ENCODE measurements at places on chromosomes 11 and 22. TPM values are rescaled to one million over a fixed set of nuclear protein-coding genes. Genes with fewer than 3 reads are reported as not detected.

- no peak for DNase-seq
These were observed 25.9 kb downstream of the SCUBE1 start for GRCh38 chr22:43317239-43317638.

DNA sequence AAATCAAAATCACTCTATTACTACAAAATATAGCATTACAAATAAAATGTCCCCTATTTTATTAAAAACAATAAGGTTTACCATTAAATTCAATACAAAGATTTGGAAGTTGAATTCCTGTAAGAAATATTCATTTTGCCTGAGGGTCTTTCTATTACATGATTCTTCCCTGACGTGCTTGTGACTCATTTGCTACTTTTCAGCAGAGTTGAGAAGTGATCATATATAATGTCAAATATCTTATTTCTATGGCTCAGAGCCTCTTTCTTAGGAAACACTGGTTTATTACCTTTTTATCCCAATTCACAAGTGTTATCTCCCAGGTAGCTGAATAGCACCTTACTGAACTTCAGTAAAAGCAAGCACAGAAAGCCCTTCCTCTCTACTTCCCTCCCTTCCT lies 65.2 kb upstream of the CNTN5 start:
- DNase-seq: no peak

DNA sequence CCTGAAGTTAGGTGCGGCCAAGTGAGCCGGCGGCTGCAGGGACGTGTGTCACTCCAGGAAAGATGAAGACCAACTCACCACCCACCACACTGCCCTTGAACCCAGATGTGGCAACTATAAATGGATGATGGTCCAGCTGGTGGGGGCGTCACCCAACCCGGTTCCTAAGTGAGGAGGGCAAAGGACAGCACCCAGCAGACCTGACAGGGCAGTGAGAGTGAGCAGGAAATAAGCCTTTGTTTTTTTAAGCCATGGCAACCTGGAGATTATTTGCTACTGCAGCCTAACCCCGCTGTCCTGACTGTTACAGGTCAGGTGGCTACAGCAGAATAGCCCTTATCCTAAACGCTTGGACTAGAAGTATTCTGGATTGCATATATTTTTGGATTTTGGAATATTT lies 228.9 kb downstream of the CTTN start:
- no peak for DNase-seq

GRCh38 chr11:47998733-47999359 lies 18.5 kb downstream of the PTPRJ start:
- DNase-seq: no peak

DNA sequence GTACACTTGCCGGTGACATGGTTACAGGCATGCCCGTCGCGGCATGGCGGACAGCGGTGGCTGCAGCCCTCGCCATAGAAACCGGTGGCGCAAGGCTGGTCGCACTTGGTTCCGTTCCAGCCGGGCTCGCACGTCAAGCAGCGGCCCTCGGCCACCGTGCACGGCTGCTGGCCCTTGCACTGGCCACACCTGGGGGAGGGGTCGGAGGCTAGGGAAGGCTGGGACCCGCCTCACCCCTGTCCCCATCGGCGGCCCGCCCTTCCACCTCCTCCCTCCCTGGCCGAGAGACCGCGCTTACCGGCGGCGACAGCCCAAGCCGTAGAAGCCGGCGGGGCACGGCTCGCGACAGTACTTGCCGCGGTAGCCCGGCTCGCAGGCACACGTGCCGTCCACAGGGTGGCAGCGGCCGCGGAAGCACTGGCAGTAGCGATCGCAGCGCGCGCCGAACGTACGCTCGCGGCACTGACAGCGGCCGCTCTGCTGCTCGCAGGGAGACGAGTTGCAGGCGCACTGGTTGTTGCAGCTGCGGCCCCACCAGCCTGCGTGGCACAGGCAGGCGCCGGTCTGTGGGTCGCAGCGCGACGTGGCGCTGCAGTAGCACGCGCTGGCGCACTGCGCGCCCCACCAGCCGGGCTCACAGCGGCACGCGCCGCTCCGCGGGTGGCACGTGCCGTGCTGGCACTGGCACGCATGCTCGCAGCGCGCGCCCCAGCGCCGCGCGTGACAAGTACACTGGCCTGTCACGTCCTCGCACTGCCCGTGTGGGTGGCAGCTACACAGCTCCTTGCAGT lies 6.7 kb downstream of the SCARF2 start:
- DNase-seq: peak; percentile 44

MCAM gene
- 195 TPM for total RNA-seq

DNA sequence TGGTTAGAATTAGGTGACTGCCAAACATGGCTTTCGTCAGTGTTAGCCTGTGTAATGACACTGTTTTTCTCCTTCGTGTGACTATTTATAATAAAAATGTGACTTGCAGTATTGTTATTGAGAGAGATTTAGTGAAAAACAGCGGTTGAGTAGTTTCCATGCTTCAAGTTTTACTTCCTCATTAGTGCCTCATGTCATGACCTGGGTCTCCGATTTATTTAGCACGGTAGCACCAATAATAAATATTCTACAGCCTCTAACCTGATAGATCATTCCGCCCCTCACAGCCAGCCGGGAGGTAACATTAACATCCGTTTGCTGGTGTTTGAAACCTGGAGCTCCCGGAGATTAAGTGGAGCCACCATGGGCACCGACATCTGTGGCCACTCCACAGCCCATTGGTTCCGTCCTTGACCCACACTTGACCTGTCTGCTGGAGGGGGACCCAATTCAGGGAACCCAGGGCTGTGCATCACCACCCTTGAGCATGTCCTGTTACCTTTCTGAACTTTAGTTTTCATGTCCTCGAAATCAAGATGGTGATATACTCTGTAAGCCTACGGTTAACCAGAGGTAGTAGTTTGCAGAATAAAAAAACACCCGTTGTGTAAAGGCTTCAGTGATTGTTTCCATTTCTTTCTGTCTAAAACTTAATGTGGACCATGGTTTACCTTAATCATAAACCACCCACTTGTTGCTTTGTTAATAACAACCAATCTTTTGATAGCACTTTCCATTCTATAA lies 104.1 kb downstream of the ATXN10 start:
- no peak for DNase-seq

DNA sequence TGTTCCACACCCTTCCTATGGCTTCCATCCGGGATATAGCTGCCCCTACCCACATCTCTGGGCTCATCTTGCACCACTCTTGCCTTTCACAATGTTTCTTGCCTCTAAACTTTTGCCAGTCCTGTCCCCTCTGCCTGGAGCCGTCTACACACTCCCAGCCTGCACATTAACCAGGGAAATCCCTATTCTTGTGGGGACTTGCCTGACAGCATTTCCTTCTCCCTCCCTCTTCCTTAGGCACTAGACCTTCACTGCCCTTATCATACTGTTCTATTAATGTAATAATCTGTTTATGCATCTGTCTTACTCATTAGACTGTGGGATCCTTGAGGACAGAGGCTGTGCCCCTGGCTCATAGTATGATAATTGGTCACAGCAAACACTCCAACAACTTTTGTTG lies 5.8 kb upstream of the TTC12 start:
- no peak for DNase-seq

GRCh38 chr11:19666951-19667350 lies 45.7 kb upstream of the NAV2 start:
- no peak for DNase-seq

GRCh38 chr11:112302226-112302868 lies 41.7 kb upstream of the PLET1 start:
- no peak for DNase-seq
